NCI-H2171 treated with DMSO at 0.1 percent for 48 hours (cell line): ENCODE measurements at places on chromosomes 6 and 20.

GRCh38 chr6:141482796-141483597 is 649.7 kb upstream of the GJE1 start:
- DNase-seq = no peak

DNA sequence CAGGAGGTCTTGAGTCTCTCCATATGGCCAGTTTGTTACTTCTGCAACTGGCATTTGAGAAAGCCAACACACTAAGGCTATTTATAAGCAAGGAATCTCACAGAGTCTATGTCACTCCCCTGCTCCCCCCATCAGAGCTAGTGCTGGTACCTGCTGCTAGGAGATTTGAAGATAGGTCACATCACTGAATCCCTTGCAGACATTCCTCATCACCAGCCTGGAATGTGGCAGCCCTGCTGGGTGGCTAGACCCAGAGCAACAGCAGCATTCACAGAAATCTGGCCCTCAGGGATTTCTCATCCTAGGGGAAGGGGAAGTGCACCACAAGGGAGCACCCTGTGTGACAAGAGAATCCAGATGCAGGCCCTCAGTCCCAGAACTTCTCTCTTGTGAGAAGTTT is 672.1 kb downstream of the HACE1 start:
- no peak for DNase-seq

DNA sequence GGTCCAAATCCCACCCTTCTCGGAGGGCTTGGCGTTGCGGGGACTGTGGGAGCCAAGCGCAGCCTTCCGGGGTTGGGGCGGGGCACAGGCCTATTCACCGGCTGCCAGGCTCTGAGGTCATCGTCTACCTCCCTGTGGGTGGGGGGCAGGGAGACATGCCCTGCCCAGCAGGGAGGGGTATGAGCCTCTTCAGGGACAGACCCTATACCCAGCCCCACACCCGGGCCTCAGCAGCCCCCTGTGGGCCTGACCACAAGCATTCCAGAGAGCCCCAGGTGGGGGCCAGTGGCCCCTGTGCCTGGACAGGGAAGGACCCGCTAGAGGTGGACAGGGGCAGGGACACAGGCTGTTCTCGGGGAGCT is 11.6 kb downstream of the LAMA5 start:
- DNase-seq = no peak

GRCh38 chr20:41573955-41574354 is 44.2 kb downstream of the CHD6 start:
- no peak for DNase-seq

GRCh38 chr20:36128463-36129159 is 25.9 kb upstream of the EPB41L1 start:
- DNase-seq = no peak

- no peak for DNase-seq
Measured at GRCh38 chr6:28303570-28303969, 22.2 kb downstream of the PGBD1 start.

DNA sequence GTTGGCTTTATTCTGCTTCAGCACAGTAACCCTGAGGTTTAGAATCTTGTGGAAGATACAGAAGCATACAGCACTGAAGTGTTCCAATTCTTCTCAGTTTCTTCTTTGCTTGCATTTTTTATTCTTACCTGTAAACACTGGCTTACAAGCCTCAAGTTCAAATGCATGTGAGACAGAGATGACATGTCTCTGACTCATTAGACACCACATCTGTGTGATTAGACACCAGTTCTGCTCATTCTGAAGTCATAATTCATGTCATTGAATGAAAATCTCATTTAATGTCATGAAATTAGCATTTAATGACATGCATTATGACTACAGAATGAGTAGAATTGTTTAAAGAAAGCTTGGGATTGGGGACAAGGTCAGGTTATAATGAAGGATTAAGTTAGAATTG is 5.8 kb downstream of the GZF1 start:
- DNase-seq = no peak

GRCh38 chr6:14732844-14733757 is 512.8 kb upstream of the JARID2 start:
- DNase-seq = no peak

GRCh38 chr6:138104618-138105213 is 2.5 kb downstream of the PERP start:
- DNase-seq = peak; percentile 34

- no peak for DNase-seq
Measured at GRCh38 chr6:44094403-44095242, 32.6 kb downstream of the MRPL14 start.

DNA sequence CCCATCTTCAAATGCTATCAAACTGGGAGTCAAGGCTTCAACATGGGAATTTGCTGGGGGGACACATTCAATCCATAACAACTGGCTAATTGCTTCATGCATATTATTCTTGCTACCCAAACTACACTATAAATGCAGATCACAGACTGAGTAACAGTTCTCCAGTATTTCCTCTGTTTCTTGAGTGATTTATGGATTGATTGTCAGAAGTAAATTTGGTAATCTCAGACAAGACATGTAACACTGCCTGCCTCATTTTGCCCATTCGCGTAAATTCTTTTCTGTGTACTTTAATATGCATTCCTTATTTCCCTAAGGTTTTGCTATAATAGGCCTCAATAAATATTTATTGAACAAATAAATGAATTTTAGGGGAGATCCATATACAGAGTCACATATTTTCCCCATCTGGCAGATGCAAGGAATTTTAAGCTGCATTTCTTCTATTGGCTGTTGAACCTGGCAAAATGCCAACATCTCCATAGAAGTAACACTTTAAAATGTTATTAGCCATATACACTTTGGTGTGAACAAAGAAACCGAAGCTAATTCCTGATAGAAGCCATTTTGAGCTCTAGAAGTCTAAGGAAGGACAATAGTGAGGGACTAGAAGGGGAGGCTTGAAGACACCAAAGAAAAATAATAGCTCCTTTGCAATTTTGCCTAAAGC is 98.2 kb downstream of the QRSL1 start:
- peak; percentile 47 for DNase-seq

GRCh38 chr20:49786668-49787370 is 25.8 kb upstream of the SLC9A8 start:
- DNase-seq = no peak

DNA sequence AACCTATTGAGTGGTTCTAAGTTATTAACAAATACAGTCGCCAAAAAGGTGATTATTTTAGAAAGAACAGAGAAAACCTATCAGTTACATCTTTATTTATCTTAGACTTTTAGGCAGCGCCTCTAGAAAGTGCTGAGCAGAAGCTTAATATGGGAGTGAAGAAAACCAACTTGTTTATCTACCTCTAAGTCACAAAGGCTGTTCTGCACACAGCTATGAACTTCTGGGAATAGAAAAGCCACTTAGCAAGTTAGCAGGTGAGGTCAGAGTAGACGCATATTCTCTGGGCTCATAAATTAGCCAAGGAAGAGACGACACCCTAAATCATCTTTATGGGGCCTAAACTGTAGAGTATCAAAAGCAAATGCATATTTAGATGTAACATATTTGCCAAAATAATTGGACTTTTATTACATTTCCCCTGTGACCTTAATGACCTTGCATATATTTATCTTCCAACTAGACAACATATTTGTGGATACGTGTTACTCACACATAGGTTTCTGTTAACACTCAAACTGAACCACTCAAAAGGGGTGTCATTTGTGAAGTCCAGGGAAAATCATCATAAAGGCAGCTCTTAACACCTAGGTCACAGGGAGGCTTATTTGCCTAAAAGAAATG is 267.1 kb downstream of the ADGB start:
- DNase-seq = no peak

DNA sequence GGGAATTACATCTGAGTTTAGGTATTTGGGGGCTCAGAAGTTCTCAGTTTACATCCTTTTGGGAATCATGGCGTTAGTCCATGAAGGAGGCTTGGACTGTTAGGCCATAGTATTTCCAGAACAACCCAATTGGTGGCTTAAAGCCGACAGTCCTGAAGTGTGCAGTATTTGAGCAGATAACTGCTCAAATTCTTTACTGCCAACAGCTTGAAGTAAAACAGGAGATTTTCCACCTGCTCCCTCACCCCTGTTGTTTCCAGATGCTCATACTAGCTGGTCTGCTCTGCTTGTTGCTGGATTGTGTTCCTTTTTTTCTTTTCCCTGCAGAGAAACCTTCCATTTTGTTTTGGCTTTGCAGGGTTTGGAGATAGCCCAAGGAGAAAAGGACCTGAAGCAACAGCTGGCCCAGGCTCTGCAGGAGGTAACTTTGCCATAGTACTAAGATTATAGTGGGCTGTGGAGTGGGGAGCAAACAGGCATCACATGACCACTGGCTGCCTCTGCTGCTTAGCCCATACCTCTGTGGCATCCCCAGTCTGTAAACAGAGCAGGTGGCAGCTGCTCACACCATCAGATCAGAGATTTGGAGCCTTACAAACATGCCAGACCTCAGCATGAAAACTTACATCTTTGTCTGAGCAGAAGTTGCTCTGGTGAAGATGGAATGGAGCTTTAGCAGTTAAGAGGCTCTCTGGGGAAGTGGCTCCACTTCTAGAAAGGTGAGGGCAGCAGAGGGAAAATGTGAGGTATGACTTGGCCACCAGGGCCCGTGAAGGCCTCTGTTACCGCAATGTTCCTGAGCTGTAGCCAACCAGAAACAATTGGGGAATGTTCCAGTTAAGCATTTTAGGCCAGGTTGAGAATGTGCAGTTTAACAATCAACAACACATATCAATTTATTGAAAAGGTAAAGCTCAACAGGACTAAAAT is 17.6 kb downstream of the RNF8 start:
- DNase-seq = peak; percentile 90

DNA sequence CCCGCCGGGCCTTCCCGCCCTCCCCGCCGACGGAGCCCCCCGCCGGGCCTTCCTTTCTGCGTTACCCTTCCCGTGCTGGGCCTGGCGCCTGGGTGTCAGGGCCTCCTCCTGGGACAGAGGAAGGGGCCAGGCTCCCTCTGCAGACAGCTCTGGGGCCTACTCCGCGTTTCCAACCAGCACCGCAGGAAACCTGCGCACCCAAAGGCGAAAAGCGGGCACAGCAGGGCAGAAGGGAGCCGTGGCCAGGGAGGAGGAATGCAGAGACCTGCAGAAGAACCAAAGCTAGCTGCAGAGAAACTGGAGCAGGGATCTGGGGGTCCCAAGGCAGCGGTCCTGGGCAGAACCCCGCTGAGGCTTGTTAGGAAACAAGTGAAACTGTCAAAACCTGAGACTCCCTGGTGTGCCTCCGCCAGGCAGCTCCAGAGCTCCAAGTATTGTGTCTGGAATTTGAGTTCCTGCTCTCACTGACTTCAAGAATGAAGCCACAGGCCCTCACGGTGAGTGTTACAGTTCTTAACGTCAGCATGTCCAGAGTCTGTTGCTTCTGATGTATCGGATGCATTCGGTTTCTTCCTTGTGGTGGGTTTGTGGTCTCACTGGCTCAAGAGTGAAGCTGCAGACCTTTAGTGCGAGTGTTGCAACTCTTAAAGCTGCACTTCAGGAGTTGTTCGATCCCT is 33.3 kb downstream of the IRF4 start:
- DNase-seq = no peak

DNA sequence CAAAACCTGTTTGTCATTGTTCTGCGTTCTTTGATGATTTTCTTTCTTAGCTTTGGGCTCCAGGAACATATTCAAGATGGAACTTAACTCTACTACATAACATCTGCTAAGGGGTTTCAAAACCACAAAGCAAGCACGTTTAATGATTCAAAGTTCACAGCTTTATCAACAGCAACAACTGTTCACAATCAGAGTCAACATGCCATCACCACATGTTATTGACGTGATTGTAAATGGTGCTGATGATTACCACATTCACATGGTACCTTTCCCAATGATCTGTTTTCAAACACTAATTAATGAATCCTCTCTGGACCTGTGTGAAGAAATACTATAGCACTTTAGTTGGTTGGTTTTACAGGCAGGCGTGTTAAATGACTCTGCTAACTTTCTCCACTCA is 180.6 kb upstream of the CEP162 start:
- DNase-seq = no peak

DNA sequence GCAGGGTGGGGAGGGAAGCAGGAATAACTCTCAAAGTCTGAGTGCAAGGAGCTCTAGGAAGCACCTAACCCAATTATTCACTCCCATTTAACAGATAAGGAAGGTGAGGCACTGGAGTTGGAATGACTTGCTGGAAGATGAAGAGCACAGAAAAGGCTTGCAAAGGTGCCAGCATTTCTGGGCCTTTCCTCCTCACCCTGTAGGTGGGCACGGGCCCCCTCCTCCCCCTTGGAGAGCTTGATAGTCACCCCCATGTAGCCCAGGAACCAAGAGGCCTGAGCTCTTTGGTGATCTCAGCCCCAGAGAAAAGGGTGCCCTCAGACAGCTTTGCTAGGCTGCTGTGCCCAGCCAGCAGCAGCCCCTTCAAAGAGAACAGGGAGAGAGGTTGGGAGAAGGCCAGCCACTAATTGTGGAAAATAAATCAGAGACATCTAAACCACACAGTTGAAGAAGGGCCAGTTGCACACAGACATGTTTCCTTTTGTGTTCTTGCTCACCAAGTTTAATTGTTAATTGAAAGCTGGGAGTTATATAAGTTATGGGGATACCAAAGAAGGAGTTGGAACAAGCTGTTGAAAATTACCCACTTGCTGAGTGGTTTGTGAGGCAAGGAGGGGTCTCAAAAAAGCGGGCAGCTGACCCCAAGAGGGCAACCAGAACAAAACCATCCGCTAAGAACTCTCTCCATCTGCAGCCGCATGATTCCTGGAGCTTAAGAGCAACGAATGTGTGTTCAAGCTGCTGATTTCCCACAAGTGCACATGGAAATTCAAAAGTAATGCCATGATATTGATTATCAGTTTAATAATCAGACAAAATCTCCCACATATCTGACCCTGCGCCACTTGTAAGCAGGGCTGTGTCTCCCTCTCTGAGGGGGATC is 77.0 kb downstream of the MRPL14 start:
- no peak for DNase-seq

DNA sequence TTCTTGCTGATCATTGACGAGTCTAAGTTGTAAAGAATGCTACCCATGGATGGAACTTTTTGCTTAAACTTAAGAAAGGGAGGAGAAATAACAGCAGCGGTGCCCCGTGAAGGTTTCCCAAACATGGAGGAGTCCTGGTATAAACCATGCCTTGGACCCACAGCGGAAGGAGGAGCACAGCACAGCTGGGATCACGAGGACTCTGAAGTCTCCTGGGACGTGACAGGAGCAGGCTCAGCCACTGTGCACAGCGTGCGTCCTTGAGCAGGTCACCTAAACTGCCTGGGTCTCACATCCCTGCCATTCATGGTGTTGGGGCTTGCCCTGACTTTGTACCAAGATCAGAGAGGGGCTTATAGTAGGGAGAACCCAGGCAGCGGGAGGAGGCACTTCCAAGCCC is 56.1 kb upstream of the UNC93A start:
- DNase-seq = peak; percentile 54

GRCh38 chr6:113994934-113995342 is 24.0 kb upstream of the HDAC2 start:
- peak; percentile 95 for DNase-seq

DNA sequence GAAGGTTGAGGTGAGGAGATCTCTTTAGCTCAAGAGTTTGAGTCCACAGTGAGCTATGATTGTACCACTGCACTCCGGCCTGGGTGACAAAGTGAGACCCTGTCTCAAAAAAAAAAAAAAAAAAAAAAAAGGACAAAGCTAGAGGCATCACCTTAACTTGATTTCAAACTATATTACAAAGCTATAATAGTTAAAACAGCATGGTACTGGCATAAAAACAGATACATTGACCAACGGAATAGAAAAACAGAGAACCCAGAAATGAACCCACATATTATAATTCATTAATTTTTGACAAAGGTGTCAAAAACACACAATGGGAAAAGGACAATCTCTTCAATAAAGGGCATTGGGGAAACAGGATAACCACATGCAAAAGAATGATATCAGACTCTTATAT is 50.8 kb upstream of the MBOAT1 start:
- DNase-seq = no peak
